ENCODE measurements at places on chromosomes 4 and X.

- no peak for DNase-seq
These were observed 37.3 kb downstream of the SEC24D start for GRCh38 chr4:118798658-118799057.

- no peak for DNase-seq
These were observed 10.2 kb upstream of the ATP6AP2 start for GRCh38 chrX:40570346-40571093.

- no peak for DNase-seq
These were observed 113.0 kb upstream of the VAMP7 start for GRCh38 chrX:155767876-155768769.

DNA sequence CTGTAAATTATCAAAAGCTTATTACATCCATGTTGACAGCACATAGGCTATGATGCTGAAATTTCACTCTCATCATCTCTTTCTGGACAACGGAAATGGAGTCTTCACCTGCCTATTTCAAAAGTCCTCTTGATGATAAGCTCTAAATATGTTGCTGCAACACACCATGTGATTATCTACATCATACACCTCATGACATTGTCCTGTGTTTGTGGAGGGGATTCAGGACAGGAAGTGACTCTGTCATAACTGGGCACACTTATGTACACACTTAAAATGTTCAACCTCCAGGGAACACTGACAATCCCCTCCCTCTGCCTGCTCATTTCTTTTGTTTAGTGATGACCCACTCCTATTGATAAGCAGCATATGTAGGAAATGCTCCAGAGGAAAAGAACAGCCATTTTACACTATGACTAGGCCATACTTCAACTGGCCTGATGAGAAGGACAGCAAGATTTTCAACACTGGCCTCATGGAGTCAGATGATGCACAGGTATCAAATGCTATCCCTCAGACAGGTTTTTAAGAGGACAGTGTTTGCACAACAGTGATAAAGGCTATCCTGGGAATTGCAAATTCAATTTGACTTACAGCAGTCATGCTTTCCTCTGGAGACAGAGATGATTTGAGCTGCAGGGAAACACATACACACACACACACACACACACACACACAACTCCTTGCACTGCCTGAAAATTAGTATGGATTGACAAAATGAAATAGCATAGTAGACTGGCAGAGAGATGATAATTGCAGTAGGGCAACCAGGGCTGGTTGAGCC, 163.3 kb upstream of the RASGEF1B start:
- DNase-seq = no peak

DNA sequence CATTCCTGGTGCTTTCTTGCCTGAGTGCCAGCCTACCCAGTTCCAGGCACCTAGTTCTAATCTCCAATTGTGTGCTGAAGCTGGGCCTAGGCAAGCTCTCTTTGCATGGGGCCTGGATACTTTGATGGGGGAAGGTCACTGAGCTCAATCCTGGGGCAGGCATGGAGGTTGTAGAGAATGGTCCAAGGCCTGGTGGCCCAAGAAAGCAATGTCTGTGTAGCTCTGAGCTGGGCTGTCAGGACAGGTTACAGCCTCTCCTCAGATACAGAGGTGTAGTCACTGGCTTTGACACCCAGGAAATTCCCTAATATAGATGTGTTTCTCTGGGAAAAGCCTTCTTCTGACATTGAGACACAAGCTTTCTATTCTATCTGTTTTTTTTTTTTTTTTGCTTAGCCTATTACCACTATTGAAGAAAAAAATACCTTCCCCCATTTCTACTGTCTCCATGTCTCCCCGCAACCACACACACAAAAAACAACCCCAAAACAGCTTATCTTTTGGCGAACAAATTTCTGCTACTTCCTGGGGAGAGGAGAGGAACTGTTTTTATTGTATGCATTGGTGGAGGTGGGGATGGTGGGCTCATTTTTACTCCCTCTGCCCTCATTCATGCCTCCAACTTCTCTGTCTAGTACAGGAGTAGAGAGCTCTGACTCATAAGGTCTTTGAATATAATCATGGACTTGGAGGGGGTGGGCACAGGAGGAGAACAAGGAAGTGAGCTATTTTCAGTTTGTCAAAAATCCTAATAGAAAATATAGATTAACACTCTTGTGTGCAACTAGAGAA, 66.7 kb upstream of the DHX15 start:
- no peak for DNase-seq

- DNase-seq = no peak
These were observed 36.3 kb downstream of the HTT-AS start for GRCh38 chr4:3037957-3038461.

DNA sequence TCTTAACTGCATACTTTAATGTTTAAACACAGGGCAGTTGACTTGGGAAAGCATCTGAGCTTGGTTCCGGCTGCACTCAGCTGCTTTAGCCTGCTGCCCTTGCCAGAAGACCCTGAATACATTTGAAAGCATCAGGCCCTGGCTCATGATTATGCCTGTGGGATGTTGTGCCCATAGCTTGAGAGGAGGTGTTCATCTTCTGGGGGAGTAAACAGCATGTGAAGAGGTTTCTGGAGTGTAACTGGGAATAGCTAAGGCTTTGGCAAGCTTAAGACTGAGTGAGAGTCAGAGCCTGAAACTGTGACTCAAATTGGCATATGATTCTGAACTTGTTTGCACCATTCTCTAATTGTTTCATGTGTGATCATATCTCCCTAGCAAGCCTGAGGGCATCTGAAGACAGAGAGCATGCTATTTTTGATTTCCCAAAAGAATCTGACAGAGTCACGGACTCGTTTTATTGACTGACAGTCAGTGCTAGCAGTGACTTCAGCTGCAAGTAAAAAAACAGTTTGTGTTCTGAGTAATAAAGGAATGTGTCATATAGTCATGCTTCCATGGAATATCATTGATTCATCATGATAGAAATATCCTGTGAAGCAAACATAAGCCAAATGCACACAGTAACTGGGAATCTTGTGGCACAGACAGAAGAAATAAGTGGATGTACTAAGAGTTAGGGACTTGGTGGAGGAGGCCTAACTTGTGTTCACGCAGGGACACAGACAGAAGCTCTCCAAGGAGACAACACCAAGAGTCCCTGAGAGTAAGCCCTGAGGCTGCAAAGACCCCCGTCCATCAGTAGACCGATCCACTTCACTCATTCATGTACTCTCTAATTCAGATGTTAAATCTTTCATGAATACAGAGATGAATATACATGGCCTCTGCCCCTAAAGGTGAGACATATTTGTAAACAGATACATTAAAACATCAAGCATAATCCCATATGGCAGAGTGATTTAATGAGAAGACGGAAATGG, 100.7 kb downstream of the SYNPO2 start:
- no peak for DNase-seq

GRCh38 chrX:53642337-53642736, 44.2 kb downstream of the HUWE1 start:
- no peak for DNase-seq

DNA sequence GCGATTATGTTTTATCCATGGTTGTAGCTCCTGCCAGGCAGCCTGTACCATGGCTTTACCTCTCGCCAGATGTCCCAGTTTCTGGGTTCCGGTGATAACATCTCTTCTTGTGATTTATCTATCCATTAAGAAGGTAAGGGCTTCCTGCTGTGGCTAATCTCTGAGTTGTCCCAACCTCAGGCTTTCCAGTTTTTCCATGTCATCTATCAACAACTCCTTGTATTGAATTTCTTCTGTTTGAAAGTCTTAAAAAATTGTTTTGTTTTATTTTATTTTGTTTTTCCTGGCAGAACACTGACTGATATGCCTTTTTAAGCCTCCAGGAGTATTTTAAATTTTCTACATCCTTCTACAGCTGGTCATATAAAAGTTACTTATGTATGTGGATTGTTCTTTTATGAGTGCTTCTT, 241.9 kb downstream of the ANTXR2 start:
- no peak for DNase-seq

DNA sequence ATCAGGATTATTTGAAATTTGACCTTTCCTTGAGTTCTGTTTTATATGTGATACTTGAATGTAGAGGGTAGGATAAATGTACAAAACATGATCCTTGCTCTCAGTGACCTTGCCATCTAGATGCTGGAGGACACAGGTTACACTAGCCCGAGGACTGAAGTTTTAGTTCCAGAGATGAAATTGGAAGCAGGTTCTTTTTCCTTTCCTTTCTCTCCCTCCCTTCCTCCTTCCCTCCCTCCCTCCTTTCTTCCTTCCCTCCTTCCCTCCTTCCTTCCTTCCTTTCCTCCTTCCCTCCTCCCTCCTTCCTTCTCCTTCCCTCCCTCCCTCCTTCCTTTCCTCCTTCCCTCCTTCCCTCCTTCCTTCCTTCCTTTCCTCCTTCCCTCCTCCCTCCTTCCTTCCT, 54.3 kb downstream of the LRRC66 start:
- no peak for DNase-seq

DNA sequence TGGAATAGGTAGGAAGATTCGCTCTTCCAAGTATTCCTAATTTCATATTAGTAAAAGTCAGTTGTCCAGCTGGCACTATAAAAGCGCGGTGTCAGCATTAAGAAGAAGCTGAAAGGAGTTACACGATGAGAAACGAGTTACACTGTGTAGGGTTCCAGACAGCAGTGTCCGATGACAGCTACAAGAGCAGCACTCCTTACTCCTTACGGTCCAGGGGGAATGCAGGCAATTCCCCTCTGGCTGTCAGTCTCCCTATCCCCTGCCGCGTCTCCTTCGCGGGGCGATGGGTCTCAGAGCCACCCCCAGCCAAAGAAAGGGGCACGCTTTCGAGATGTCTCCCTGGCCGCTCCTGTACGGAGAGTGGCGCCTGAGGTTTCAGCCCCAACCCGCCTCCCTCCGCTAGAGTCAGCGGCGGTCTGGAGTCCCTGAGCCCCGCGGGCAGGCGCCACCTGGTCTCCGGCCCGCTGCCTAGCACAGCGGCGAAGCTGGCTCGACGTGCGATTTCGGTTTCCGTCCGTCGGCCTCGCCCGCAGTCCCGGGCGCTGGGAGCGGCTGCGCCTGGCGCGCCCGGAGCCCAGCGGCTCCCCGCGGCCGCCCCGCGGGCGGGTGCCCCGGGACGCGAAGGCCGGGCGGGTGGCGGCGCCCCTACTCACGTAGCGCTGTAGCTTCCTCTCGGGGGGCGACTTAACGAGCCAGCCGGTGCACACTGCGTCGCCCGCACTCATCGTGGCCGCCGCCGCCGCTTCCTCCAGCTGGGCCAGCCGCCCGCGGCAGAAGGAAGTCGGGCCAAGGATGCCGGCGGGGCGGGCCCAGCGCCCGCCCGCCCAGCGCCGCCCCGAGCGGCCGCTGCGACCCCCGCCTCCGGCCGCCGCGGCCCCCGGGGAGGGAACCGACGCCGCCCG, at the start of gene GAB3:
TSS of gene GAB3 (minus strand) at position 777 of the 902 bp plus-strand sequence. CDS start at position 725, 52 bp downstream.
- DNase-seq = no peak

GRCh38 chrX:11408109-11408405, 114.8 kb downstream of the AMELX start:
- DNase-seq = no peak

DNA sequence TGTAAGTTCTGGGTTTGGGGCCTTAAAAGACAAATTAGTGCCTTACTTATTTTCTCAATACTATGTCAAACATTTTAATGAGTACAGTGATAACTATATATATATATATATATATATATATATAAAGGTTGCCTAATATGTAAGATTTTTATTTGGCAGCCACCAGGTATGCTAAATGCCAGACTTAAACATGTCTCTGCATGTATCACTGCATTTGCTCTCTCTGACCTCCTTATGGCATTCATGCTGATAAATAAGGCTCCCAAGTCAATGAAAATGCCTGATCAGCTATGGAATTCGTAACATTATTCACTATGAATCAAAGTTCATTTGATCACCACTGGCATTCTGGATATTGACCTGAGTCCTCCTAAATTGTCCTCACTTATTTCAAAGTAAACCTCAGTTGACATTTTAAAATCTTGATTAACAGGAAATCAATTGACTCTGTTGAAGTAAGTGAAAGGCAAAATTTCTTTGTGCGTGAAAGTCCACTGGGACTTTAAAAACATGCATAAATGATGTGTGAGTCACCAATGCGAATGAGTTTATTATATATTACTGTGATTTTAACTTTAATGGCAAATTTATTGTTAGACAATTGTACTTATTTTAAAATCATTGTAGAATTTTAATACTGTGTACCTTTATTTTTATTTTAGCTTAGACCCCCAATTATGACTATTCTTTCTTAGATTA, 29.2 kb upstream of the AREG start:
- DNase-seq = no peak

All from activated CD8-positive, alpha-beta memory T cell treated with anti-CD3 and anti-CD28 coated beads for 1 hour (primary cell).